ENCODE measurements at places on chromosomes 7 and 10.

DNA sequence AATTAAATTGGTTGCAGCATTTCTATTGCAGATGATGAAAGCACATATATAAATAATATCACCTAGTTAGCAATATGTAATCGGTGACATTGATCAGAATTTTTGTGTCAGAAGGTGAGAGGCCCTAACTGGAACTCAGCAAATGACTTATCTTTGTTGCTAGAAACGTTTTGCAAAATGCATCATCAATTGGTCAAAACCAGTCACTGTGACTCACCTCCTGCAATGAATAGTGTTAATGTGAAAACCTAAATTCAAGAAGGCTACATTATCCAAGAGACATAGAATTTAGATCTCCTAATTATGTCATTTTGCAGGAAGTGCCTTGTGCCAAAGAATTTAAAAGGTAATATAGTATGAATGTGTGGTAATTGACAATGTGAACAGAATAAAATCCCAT is 9.8 kb upstream of the PNLIPRP3 start:
- peak; percentile 65 for DNase-seq

- no peak for DNase-seq
These were observed 99.0 kb downstream of the SPAG6 start for GRCh38 chr10:22444219-22444788.

- no peak for DNase-seq
These were observed 106.1 kb downstream of the SND1 start for GRCh38 chr7:127758105-127758504.

GRCh38 chr7:28811701-28812430 is 146.3 kb downstream of the TRIL start:
- no peak for DNase-seq

GRCh38 chr7:30463405-30464145 is 15.0 kb downstream of the NOD1 start:
- no peak for DNase-seq

DNA sequence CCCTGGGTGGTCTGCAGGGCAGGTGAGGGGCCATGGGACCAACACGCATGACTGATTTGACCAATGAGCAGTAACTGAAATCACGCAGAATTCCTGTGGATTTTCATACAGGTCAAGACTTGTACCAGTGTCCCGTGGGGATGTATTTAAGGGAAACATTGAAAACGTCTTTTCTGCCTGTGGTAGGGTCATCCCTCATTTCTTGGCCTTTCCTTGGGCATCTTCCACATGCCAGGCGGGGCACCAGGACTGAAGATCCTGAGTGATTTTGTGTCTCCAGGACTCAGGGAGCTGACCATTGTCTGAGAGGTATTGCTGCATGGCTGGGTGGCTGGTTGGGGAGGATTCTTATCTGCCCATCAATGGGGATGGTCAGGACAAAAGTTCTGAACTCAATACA is 289.0 kb downstream of the GLRX3 start:
- no peak for DNase-seq

GRCh38 chr10:102620138-102620590 is 24.1 kb upstream of the TRIM8 start:
- no peak for DNase-seq

DNA sequence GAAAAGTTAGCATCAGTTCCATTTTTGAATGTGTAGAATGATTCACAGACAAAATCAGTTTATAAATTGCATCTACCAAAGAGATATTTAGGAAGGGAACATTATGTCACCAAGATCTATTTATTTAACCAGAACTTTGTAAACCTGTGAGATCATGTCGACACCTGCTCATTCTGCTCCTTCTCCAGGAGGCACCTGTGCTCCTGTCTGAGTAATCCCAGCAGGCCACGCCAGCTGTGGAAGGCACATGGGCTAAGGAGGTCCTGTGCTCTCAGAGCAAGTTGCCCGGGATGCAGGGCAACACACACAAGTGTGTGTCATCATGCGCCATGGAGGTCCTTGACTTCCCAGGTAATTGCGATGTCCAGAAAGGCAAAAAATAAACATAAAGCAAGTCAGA is 45.5 kb upstream of the ADARB2 start:
- no peak for DNase-seq

GRCh38 chr10:102413806-102414561 is 4.6 kb downstream of the PSD start:
- no peak for DNase-seq
